Left hindlimb (tissue), 1 donor: ENCODE measurements at places on chromosomes 5 and 9.

- DNase-seq, result no peak
These were observed 42.1 kb downstream of the GALNT12 start for GRCh38 chr9:98849563-98849962.

GRCh38 chr5:151517122-151517920, 69.9 kb downstream of the SLC36A1 start:
- DNase-seq, result no peak

DNA sequence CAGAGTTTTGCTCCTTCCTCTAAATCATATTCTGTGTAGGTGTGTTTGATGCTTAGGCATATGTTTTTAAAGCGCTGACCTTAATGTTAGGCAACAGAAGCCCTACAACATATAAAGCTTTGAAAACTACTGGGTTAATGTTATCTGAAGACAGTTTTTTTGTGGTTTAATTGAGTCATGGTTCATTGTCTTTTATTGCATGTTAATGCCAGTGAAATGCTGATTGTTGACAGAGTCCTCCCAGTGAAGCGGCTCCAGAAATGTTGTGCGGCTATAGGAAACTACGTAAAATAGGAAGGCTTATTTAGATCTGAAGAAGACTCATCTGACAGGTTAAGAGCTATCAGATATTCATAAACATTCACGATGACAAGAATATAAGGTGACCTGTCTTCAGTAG, 424.6 kb downstream of the CCDC171 start:
- DNase-seq, result no peak

- DNase-seq, result peak; percentile 85
These were observed 73.8 kb downstream of the AMBP start for GRCh38 chr9:114004221-114004716.

- no peak for DNase-seq
These were observed 448.3 kb downstream of the NTRK2 start for GRCh38 chr9:85117831-85118230.

- DNase-seq, result peak; percentile 35
These were observed 184.8 kb downstream of the PBX3 start for GRCh38 chr9:125932012-125932411.

DNA sequence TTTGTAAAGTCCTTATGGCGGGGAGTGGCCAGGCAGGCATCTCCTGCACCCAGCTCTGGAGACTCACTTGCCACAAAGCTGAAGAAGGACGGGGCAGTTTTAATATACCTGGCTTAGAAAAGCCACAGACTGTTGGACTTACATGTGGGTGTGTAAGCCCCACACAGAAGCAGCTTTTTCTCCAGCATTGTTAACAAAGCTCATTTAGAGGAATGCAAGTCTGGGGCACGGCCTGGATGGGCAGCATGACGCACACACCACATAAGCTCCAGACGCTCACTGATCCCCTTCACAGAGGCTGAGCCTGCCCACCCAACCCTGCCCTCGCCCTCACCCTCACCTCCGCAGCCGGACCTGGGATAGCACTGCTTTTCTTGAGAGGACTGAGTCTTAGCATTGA, 58.0 kb upstream of the PDE8B start:
- no peak for DNase-seq

DNA sequence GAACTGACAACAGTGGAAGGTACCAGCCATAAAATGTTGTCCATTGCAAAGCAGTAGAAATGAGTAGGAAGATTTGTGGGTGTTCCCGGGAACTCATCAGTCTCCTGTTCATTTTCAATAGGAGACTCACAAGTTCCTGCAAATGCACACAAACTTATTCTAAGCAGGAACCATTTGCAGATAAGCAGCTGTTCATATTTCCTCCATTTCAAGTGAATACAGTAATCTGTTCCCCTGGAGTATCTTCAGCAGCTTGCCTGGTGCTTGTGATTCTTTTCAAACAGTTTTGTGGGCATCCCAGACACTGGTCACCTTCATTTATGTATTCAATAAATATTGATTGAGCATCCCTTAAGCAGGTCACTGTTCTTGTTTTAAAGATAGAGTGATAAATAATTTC, 1315.5 kb upstream of the C9orf72 start:
- no peak for DNase-seq

GRCh38 chr9:36461323-36461722, 61.3 kb upstream of the RNF38 start:
- DNase-seq, result no peak

GRCh38 chr5:67089200-67089725, 107.3 kb downstream of the CD180 start:
- no peak for DNase-seq

GRCh38 chr9:82488313-82489200, 500.0 kb downstream of the SPATA31D1 start:
- DNase-seq, result peak; percentile 86

GRCh38 chr5:179553875-179554274, 3.5 kb downstream of the RUFY1 start:
- no peak for DNase-seq

GRCh38 chr5:123217173-123217572, 128.1 kb downstream of the PRDM6 start:
- DNase-seq, result no peak

- no peak for DNase-seq
These were observed 262.4 kb downstream of the AGTPBP1 start for GRCh38 chr9:85479305-85479704.

- DNase-seq, result no peak
These were observed 43.0 kb downstream of the CYFIP2 start for GRCh38 chr5:157308836-157309465.

GRCh38 chr5:142785206-142785605, 15.0 kb downstream of the ARHGAP26 start:
- DNase-seq, result no peak

DNA sequence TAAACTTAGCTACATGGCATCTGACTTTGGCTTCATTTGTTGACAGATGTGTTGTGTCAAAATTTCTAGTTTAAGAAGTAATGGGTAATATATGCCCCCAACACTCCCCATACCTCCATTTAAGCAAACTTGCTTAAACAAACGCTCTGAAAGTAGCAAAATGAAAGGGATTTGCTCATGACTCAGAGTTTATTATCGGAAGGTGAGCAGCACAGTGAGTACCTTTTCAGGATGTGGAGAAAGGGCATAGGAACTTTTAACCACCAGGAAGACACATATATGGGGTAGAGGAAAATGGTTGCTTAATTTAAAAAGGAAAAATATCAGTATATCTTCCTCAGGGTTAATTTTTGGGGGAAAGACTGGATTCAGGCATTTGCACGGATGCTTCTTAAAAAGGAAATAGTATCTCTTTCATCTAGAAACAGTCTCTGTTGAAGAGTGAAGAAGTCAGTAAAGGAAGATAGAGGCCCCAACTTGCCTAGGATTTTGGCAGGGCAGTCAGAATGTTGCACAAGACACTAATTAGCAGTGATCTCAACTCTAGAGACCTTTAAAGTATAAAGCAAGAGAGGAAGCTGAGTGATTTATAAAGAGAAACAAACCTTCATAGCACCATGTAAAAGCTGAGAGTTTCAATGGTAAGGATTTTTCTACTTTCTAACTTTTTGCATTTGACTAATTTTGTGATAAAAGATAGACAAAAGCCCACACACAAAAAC, 155.1 kb downstream of the TRIO start:
- no peak for DNase-seq

DNA sequence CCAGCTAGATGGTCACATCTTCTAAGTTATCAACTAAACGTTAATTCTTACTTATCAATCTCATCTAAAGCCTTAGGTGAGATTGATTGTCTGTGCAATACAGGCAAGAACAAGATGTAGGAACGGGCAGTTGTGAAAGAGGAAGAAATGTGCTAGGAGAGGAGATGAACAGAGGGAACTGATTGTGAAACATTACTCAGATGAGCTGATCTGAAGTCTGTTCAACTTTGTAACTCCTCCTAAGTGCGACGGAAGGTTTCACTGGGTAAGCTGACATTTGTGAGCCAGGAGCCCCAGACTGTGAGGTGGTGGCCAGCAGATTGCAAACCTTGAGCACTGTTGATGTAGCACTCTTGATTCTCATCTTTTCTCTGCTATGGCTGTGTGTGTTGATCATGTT, 204.1 kb downstream of the CD180 start:
- no peak for DNase-seq

- no peak for DNase-seq
These were observed 57.6 kb downstream of the DPYSL3 start for GRCh38 chr5:147452165-147452811.

DNA sequence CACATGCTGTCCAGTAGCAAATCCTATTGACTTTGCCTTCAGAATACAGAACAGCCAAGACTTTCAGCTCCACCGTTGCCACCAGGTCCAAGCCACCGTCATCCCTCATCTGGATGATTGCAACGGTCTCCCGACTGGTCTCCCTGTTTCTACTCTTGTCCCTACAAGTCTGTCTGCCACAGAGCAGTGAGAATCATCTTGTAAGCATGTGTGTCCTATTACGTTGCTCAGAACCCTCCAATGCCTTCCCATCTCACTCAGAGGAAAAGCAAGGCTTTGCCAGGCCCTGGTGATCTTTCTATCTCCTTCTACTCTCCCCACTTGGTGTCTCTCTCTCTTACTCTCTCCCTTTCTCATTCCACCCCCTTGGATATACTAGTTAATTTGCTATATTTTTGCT, 76.7 kb upstream of the GDNF start:
- no peak for DNase-seq
